ENCODE measurements at places on chromosomes 6 and 20.
A peak's percentile ranks its signal among the peaks of the same experiment; 100 is the strongest.

GRCh38 chr6:108728826-108729225 lies 119.4 kb upstream of the ARMC2 start:
- DNase-seq: no peak

- DNase-seq: no peak
Observed at GRCh38 chr6:89214197-89214596, 3.0 kb downstream of the GABRR1 start.

GRCh38 chr20:4444404-4444803 lies 277.3 kb upstream of the PRND start:
- DNase-seq: no peak

DNA sequence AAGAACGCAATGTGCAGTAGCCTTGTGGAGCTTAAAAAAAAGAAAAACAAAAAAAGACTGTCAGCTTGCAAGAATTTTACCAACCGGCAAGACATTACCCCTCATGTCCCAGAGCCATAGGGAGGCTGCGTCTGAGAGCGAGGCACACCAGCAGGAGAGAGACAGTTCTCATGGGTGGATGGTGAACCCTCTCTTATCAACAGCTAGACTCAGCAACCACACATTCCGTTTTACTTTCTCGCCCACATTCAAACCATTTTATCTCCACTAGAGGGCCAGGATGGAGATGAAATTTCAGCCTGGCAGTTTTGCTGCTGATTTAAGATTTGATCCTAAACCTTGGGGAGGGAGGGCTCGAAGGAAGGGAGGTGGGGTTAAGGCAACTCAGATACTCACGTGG lies 247.0 kb downstream of the ATXN1 start:
- no peak for DNase-seq

DNA sequence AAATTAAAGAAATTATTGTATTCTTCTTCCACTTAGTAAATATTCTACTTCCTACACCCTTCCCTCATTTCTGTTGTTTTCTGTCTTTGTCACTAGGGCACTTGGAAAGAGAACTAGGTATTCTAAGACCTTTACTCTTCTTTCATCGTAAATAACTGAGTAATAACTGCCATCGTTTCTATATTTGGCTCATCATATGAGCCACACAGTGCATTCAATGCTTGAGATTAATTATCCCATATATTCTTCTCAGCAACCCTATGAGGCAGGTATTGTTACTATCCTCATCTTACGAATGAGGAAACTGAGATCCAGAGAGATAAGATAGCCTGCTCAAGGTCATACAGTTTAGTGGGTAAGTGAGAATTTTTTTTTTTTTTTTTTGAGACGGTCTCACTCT lies 38.9 kb downstream of the LRP11 start:
- no peak for DNase-seq

- DNase-seq: no peak
Observed at GRCh38 chr6:163965426-163966348, 551.2 kb downstream of the QKI start.

- DNase-seq: no peak
Observed at GRCh38 chr20:19765913-19766312, 7.9 kb downstream of the RIN2 start.

DNA sequence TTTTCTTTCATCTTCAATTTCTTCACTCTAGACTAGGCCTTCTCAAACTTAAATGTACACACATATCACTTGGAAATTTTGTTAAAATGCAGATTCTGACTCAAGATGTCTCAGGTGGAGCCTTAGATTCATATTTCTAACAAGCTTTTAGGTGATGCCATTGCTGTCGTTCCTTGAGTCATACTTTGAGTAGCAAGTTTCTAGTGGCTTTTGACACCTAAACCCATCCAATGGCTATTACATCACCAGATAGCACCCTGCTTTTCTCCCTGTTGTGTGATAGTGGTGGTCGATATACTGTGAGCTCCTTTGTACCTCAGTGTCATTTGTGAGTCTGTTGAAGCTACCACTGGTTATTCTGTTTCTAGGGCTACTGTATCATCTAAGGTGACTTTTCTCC lies 34.8 kb upstream of the BAG2 start:
- DNase-seq: no peak

GRCh38 chr20:3173610-3174441 lies 477 bp upstream of the LZTS3 start:
- peak; percentile 82 for DNase-seq

GRCh38 chr20:57414867-57415592 lies 23.8 kb downstream of the RBM38 start:
- DNase-seq: no peak

- no peak for DNase-seq
Observed at GRCh38 chr6:41197234-41197633, 3.7 kb downstream of the TREML2 start.

DNA sequence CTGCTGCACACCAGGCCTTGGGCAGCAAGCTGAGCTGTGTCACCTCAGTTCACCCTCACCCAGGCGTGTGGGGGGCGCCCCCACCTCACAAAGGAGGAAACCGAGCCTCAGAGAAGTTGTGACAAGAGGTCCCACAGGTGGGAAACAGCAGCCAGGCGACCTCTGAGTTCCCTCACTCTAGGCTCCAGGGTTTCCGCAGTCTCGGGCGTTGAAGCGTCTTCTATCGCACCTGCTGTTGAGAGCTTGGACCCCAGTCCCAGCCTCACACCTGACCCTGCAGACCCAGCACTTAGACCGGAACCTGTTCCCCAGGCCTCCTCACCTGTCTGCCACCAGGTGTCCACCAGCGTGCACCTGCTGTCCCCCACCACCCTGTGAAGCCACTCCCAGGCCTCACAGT lies 22.3 kb upstream of the APMAP start:
- no peak for DNase-seq

DNA sequence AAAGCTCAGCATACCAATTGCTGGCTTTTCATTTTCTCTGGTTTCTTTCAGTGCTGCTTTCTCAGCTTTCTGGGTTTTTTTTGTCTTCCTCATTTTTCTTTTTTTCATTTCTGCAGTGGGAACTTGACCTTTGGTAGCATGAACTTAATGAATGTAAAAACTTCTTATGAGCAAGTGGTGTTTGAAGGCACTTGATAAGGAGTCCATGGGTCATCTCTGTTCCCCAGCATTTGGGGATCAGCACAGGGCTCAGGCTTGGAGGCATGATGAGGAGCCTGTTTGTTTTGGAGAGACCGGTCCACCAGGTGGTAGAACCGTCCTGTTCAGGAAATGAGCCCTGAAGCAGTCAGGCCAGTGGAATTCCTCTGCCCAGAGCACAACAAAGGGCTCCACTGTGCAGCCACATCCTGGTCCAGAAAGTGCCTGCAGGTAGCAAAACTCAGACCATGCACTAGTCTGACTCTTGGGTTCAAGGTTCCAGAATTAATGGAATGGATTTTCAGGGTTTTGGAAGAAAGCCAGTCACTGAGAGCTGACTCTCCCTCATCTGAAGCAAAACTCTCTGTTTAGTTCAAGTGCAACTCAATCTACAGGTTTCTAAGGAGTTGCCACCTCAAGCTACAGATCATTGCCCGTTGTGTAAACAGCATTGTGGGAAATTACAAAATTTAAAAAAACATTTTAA lies 52.3 kb upstream of the ADGRF1 start:
- no peak for DNase-seq

DNA sequence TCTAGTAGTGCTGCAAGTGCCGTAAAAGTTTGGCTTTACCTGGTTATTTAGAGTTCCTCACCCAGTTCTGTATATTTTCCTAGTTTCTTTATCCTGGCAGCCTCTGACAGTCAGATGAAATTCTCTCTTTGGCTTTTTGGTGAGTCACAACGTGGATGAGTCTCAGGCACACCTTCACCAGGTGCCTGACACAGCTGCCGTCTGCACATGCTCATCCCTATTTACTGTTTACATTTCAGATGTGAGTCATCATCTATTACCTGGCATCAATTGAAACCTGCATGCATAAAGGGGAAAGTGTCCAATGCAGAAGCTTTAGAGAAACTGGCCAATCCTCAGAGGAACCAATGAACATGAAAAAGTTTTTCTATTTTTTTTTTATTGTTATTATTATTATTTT lies 33.3 kb upstream of the ADGRF4 start:
- DNase-seq: no peak

DNA sequence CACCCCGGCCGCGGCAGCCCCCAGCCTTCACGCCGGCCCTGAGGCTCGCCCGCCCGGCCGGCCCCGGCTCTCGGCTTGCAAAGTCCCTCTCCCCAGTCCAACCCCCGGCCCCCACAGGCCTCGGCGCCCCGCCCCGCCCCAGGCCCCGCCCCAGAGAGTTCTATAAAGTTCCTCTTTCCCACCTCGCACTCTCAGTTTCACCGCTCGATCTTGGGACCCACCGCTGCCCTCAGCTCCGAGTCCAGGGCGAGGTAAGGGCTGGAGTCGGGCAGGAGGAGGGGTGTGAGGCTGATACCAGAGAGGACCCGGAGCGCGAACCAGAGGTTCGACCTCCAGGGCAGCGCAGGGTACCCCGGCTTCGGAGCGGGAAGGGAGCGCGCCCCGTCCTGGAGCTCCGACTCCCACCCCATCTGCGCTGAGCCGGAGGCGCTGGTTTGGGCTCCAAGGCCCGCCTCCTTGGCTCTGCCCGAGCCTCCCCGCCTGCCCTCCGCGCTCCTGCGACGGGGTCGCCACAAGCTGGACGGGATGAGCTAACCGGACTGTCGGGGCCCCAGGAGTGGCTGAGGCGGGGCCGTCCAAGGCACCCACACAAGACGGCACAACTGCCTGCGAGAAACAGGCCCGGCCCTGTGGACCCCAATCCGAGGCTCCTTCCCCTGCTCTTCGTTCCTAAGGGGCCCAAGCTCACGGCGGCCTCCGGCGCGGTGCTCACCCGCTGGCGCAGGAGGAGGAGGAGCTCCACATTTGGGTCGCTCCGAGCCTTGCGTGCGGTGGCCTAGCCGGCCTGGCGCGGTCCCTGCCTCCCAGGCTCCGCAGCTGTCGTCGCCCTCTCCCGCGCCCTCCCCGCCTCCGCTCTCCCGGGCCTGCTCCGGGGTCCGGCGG lies at the start of gene IRF4:
IRF4 (plus strand) TSS at position 194 of the 882 bp plus-strand sequence. CDS start 1,401 bp downstream, outside the sequence.
- peak; percentile 62 for DNase-seq

DNA sequence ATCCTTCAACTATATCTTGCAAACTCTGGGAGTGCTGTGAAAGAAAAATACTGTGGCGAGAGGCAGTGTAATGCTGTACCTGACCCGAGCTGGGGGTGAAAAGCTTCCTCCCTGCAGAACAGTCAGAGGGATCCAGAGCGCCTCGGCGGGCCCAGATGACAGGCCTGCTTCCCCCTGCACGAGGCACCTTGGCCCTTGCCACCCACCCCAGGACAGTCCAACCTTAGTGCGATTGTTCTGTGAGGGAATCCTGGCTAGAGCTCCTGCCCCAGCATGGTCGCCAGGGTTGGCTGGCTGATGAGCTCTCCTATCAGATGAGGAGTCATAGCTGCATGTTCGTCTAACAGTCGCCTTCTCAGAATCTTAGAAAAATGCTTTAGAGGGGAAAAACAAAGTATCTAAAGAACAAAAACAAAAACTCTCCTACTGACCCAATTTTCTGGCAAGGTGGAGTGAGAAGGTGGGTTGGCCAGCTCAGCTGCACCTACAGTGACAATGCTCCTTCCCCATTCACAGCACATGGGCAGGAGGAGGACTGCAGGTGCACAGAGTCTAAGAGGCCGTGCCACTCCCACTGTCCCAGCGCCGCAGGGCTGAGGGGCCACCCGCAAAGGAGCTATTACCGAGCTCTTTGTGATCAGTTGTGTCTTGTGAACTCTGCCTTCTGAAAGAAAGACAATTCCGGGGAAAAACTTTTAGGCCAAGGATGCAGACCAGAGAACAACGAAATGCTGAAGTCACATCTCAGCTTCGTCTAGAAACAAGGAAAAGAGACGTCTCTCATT lies 28.6 kb upstream of the GPR6 start:
- no peak for DNase-seq

DNA sequence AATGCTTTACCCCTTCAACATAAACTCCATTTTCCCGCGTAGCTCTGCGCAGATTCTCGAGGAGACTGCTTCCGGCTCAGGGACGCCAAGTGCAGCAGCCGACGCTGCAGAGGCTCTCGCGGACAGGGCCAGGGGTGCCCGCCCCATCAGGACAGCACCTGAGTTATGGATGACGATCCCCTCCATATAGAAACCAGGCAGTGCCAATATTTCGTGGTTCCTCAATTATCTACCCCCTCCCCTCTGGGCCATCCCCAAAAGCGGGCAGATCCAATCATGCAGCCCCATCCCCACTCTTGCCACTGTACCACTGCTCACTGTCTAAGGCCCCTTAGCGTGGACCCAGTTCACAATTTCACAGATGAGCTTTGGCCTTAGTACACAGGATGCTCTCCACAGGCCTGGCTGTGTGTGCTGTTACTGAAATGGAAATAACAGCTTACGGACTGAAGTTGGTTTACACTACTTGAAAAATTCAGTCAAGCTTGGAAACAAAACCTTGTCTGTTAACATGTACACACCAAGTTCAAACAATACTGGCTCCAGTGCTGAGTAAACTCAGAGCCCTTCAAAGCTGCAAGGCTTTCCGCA lies 74.5 kb downstream of the DACT2 start:
- no peak for DNase-seq

DNA sequence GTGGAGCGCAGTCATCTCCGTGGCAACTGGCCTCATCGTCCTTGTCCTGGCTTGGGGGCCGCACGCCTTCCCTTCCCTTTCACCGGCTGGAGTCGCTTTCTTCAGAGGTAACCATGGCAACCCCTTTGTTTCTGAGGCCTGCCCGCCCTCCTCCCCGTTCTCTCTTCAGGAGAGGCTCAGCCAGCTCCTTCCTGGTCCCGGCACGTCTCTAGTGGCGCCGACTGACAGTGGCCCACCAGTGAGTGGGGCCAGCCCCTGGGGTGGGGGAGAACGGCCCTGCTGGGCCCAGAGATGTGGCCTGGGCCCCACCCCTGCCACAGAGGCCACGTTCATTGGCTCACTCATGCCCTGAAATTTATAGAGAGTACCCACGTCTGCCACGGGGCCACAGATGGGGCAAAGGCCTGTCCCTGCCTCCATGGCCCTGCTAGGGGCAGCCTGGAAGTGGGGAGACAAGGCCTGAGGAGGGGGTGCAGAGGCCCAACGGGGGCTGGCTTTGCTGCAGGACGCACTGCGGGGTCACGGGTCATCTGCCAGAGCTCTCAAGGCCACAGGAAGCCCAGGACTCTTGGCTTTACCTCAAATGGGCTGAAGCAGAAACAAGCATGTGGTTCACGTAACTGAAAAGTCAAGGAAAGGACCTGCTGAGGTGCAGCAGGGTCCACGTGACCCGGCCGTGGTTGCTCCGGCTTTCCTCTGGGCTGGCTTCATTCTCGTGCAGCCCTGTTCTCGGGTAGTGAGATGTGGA lies 1.4 kb upstream of the OSBPL2 start:
- no peak for DNase-seq

GRCh38 chr6:25934156-25934555 lies 3.7 kb upstream of the SLC17A2 start:
- no peak for DNase-seq

Data from stimulated activated CD8-positive, alpha-beta memory T cell treated with anti-CD3 and anti-CD28 coated beads, Interleukin-12 subunit alpha, Interleukin-12 subunit beta, amount 100 ng/mL, for 4 hours (primary cell).